ENCODE measurements at places on chromosomes 3 and 15. TPM values are rescaled to one million over a fixed set of nuclear protein-coding genes. Genes with fewer than 3 reads are reported as not detected.

DNA sequence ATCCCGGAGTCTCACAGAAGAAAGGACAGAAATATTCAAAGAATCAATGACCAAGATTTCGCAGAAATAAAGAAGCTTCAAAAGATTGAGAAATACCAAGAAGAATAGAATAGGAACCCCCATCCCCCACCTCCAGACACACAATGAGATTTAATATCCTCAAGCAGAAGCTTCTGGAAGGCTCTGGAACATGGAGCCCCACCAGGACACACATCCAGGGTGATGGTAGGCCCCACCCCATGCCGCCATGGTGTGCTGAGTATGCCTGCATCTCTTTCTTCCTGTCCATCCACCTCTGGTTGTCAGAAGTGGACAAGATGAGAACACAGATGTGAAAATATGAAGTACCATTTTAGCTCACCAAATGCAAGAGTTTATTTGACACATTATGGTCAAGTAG lies 19.3 kb downstream of the PRR23E start:
- no peak for DNase-seq

- DNase-seq: peak; percentile 47
Observed at GRCh38 chr3:143362115-143362991, 242.8 kb downstream of the CHST2 start.

GRCh38 chr15:52806284-52806655 lies 16.1 kb upstream of the ONECUT1 start:
- DNase-seq: no peak

GRCh38 chr3:122251428-122251827 lies 68.0 kb downstream of the CASR start:
- no peak for DNase-seq

GRCh38 chr15:56124391-56124790 lies 119.3 kb downstream of the RFX7 start:
- DNase-seq: peak; percentile 18

The FLNB gene
- 434 TPM for total RNA-seq

- DNase-seq: peak; percentile 3
Observed at GRCh38 chr15:46856839-46857502, 860.3 kb upstream of the SEMA6D start.

GRCh38 chr15:56964182-56964581 lies 45.7 kb downstream of the TCF12 start:
- peak; percentile 62 for DNase-seq

GRCh38 chr3:129022114-129023007 lies 21.3 kb downstream of the EFCC1 start:
- no peak for DNase-seq

The DPH3 gene
- total RNA-seq: 61.5 TPM

The GCNT3 gene
- total RNA-seq: 1.8 TPM

- DNase-seq: no peak
Observed at GRCh38 chr3:135739779-135740178, 225.7 kb upstream of the PPP2R3A start.

- peak; percentile 100 for DNase-seq
Observed at GRCh38 chr3:100002599-100003350, 111.5 kb downstream of the FILIP1L start.

DNA sequence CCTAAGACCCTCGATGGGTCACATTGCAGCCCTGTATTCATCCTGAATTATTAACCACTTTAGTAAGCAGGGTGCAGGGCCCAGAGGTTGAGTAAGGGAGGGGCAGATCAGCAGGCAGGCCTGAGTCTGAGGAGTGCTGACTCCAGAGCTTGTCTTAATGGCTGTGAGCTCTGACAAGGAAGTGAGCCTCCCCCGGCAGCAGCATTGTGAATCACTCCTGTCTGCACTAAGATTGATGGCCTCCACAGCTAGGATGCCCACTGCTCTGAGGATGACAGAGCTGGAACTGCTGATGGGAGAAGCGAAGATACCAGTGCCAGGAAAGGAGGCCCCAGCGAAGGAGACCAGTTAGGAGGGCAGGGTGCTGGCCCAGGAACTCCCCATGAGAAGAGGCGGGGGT lies 46.5 kb upstream of the CCDC174 start:
- peak; percentile 28 for DNase-seq

- DNase-seq: peak; percentile 53
Observed at GRCh38 chr3:179323197-179324110, 623 bp downstream of the ZNF639 start.

- peak; percentile 97 for DNase-seq
Observed at GRCh38 chr3:126911162-126912026, 71.5 kb upstream of the PLXNA1 start.

DNA sequence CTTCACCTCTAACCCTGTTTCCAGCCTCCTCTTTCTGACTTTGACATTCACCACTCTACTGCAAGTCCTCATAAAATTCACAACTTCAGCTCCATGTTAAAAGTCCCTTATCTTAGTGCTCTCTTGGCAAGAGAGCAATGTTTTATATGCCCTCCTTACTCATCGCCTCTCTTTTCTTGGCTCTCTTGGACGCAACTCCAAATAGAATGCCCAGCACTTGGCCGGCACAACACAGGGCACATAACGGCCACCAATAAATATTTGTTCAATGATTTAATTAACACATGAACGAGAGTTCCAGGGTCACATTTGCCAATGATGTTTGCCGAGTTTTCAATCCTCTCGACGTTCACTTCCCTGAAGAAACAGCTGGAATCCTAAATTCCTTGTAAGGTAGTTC lies 401.4 kb downstream of the ROBO1 start:
- peak; percentile 16 for DNase-seq

DNA sequence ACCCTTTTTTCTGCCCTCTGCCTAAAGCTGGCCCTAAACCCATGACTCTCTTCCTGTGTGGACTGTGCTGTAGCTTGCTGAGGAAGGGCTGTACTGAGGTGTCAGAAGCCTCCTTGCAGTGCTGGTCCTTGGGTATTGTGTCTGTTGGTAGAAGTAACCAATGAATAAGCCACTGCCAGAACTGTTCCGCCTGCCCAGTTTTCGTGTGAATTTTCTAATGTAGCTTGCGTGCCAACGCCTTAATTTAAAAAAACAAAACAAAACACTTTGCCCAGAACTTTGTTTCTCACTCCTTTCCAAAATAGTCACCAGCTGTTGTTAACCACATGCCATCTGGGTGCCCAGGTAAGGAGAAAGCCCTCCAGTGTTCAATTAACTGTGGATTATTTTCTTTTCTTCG lies 101.9 kb downstream of the KLHL25 start:
- DNase-seq: no peak

The INAFM2 gene
- total RNA-seq: 41.2 TPM

GRCh38 chr15:70741107-70741531 lies 22.2 kb downstream of the UACA start:
- peak; percentile 72 for DNase-seq

- no peak for DNase-seq
Observed at GRCh38 chr3:149231871-149232270, 10.2 kb upstream of the CP start.

DNA sequence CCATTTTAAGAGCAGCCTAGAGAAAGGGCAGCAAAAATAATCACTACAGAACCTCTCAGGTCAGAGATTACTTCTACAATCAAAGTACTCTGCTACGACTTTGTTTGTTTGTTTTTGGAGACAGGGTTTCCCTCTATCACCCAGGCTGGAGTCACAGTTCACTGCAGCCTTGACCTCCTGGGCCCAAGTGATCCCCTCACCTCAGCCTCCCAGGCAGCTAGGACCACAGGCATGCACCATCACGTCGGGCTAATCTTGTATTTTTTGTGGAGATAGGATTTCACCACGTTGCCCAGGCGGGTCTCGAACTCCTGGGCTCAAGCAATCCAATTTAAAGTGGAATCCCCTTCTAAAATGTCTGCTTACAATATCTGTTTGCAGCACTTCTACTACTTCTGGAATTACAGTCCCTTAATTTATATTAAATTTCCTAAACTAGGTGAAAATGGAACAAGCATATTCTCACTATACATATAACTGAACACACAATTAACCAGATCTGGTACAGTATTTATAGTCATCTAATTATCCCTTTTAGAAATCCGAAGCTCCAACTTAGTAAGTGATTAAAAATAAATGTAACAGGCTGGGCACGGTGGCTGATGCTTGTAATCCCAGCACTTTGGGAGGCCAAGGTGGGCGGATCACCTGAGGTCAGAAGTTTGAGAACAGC lies 4.4 kb downstream of the UACA start:
- DNase-seq: no peak

- DNase-seq: no peak
Observed at GRCh38 chr3:126954141-126954842, 28.6 kb upstream of the PLXNA1 start.

The FETUB gene
- total RNA-seq: not detected

The HACL1 gene
- 17.8 TPM for total RNA-seq

DNA sequence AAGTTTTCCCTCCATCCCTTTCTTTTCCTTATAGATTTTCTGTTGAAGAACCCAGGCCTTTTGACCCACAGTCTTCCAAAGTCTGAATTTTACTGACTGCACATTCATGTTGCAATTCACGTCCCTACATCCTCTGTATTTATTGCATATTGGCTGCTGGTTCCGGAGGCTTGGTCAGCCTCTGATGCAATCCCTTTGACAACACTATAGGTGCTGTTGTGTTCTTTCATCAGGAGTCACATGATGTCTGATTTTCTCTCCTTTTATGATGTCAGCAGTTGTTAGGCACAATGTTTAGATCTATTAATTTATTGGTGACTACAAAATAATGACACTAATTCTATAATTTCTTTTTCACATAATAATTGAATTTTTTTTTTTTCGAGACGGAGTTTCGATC lies 8.7 kb downstream of the CYP1A1 start:
- DNase-seq: no peak

The SLC6A11 gene
- total RNA-seq: 0.34 TPM

DNA sequence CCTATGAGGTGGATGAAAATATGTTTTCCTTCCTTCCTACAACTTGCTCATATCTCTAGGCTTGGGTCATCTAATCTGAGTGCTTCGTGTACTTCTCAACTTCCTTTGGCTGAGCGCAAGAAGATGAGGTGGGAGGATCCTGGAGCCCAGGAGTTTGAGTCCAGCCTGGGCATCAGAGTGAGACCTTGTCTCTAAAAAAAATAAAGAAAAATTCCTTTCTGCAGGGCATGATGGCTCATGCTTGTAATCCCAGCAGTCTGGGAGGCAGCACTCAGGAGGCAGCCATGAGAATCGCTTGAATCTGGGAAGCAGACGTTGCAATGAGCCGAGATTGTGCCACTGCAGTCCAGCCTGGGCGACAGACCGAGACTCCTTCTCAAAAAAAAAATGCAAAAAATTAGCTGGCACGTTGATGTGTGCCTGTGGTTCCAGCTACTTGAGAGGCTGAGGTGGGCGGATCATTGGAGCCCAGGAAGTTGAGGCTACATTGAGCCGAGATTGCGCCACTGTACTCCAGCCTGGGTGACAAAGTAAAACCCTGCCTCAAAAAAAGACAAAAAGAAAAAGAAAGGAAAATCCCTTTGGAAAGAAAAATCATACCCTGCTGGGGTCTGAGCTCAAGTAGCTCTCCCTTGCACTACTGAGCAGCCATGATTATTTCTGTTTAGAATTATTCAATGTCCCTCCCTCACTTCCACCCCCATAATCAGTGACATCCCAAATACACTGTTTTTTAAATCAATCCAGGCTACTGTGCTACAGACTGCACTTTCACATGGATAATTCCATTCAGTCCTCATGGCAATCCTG lies 28.0 kb upstream of the RAB11A start:
- DNase-seq: no peak

The CXCR6 gene
- not detected for total RNA-seq

GRCh38 chr3:53694046-53694445 lies 152.2 kb downstream of the CHDH start:
- DNase-seq: no peak
